ENCODE measurements at places on chromosomes 4 and X. TPM values are rescaled to one million over a fixed set of nuclear protein-coding genes. Genes with fewer than 3 reads are reported as not detected.

Gene NFKB1
- 17.5 TPM for total RNA-seq

DNA sequence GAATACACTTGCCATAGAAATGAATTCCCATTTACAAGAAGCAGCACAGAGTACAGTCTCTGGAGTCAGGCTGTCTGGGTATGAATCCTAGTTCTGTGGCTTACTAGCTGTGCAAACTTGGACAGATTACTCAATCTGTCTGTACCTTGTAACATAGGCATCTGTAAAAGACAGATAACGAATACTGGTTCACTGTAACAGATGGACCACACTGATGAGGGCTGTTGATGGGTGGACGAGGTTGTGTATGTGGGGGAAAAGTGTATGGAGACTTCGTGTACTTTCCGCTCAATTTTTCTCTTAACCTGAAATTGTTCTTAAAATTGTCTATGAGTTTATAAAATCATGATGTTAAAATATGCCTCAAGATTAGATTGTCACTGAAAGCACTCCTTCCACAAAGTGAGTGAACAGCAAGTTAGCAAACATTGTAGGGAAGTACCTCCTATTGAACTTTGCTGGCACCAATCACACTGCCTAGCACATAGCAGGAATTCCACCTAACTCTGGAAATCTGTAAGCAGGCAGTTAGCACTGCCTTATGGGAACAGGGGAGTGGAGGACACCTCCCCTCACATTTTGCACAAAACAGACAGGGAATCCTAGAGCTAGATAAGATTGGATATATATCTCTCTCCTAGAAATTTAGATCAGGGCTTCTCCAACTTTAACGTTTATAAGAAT lies 6.5 kb upstream of the EXOSC9 start:
- H3K4me1 ChIP-seq: no peaks in the 10 kb centered on the region
- H3K4me3 ChIP-seq: no peak overlapping the region
- no peak overlapping the region for H3K27ac ChIP-seq
- H3K27me3 ChIP-seq: no peaks in the 10 kb centered on the region

Gene ADGRL3
- 6.9 TPM for total RNA-seq

DNA sequence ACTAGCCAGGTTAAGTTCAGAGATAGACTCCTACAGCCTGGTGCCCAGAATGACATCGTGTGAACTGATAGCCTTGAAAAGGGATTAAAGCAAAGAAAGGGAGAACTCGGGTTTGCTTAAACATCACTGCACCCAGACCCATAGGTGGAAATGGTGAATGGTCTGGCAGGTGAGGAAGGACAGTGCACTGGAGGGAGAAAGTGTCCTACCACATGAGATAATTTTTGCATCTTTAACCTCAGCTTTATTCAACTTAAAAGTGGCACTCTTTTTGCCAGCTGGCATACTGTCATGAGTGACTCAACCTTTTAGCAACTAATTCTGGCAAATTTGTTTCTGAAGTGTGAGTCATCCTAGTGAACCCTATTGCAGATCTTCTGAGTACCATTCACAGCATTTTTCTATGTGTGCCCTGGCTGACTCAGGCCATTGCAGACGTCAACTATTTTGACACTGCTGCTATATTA lies 53.0 kb upstream of the DAPP1 start:
- no peaks in the 10 kb centered on the region for H3K4me1 ChIP-seq
- no peaks in the 10 kb centered on the region for H3K27me3 ChIP-seq
- no peaks in the 10 kb centered on the region for H3K36me3 ChIP-seq
- no peak overlapping the region for H3K4me3 ChIP-seq
- DNase-seq: no peak
- H3K27ac ChIP-seq: no peak overlapping the region

Measured in heart left ventricle (tissue), 16 donors.